ENCODE measurements at places on chromosomes 2 and 18.

GRCh38 chr2:142796588-142796987 lies 80.9 kb upstream of the KYNU start:
- DNase-seq, result no peak

GRCh38 chr2:27843992-27844391 lies 46.2 kb downstream of the RBKS start:
- DNase-seq, result no peak

GRCh38 chr2:113809076-113809736 lies 52.8 kb upstream of the SLC35F5 start:
- no peak for DNase-seq

DNA sequence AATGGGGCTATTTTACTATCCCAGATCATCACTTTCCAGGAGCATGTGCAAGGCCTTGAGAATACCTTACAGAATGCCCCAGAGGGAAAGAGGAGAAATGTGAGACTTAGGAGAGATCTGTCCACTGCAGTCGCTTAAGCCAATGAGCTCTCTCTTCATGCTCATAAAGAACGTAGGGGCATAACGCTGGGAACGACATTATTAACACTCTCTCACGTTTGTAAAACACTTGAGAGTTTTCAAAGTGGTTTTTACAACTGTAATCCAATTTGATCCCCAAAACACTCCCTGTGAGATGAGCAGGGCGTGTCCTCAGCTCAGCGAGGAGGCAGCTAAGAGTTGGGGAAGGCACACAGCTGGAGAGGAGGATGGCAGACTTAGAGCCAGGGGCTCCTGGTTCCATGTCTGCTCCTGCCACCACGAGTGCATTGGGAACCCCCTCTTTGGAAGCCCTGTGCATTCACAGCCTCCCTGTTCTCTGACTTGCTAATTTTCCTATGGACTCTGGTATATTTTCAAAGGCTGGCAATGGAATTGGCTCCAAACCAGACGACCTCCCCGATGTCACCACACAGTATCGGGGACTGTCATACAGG lies 97.4 kb downstream of the PLB1 start:
- DNase-seq, result no peak

- DNase-seq, result no peak
Measured at GRCh38 chr2:157929871-157930667, 53.9 kb upstream of the ACVR1 start.

- peak; percentile 71 for DNase-seq
Measured at GRCh38 chr2:233989221-233989858, 61.2 kb upstream of the SPP2 start.

DNA sequence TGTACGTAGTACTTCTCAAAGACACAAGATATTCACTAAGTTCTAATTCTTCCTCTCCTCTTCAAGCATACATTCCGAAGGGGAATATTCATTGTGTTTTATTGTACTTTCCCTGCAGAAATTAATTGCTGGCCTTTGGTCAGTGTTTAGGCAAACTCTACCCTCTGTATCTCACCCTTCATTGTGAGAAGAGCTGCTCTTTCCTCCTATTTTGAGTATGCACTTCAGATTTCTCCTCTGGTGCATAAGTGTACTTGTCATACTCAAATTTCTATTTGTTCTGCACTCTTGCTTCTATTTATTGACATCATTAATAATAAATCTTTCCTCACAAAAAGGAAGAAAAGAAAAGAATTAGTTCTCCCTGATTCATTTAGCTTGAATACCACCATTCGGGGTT lies 485.4 kb upstream of the SLC8A1 start:
- DNase-seq, result no peak

- no peak for DNase-seq
Measured at GRCh38 chr2:118693287-118693822, 154.1 kb downstream of the EN1 start.

GRCh38 chr2:170143045-170143717 lies 34.8 kb upstream of the MYO3B start:
- no peak for DNase-seq

DNA sequence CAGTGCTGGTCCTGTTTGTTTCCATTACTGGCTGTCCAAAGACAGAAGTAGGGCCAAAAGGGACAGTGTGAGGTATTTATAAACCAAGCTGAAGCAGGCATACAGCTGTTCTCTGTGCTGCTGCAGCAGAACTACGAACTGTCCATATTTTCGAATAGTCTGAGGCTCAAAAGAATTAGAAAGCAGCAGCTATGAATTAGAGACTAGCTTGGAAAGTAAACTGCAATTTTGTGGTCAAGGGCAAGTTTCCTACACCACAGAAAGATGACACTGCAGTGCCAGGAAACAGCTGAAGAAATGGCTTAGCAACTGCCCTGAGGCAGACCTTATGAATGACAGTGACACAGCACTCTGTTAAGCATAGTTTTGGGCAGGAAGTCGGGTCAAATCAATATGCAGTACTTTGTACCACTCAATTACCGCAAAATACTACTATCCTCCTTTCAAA lies 125.3 kb downstream of the TMEM131 start:
- DNase-seq, result no peak

- no peak for DNase-seq
Measured at GRCh38 chr2:170643346-170643745, 71.8 kb upstream of the SP5 start.

- no peak for DNase-seq
Measured at GRCh38 chr2:208492069-208492468, 85.5 kb downstream of the PTH2R start.

GRCh38 chr2:198452327-198452726 lies 647.9 kb downstream of the PLCL1 start:
- DNase-seq, result no peak

DNA sequence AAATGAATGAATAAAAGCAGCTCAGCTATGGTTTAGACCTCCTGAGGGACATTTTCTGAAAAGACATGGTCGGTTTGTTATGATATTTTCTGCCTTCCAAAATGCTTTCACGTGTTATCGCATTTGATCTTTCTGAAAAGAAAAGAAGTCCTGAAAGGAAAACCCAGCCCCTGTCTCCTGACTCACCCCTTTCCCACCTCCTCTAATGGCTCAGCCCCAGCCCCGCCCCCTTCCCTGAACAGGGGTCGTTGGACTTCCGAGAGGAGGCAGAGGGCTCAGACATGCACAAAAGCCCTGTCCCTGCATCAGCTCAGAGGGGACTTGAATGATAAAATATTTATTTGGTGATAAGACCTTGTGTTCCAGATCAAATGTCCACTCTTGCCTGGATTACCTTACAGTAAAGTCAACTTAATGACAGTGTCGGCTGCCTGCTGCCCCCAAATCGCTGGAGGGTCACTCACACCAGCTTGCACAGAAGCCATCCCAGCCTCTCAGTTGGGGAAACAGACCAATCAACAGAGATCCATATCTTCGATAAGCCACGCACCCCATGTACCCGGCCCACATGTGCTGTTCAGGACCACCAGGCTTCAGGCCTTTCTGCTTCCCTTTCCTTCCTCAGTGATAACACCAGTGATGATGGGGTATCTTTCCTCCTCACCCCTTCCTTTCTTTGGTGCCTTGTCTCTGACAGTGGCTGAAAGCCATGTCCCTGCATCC lies 69.6 kb downstream of the CLHC1 start:
- no peak for DNase-seq

GRCh38 chr2:45352506-45352905 lies 258.6 kb downstream of the SRBD1 start:
- no peak for DNase-seq

- DNase-seq, result no peak
Measured at GRCh38 chr2:98692090-98693054, 38.6 kb downstream of the MGAT4A start.

DNA sequence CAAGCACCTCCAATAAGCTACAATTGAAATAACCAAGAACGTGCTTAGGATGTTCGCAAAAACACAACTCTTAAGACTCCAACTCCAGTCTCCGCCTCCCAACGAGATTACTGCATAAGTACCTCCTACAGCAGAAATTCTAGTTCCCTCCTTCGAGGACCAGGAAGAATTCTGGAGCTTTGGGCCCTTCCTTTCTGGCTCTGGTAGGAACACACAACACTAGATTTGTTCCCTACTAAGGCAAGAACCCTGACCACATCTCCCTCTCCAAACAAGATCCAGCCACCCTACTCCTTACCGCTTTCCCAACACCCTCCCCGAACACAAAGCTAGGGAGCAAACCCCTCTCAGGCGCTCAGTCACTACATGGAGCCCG lies 721 bp downstream of the ADAM17 start:
- DNase-seq, result no peak

DNA sequence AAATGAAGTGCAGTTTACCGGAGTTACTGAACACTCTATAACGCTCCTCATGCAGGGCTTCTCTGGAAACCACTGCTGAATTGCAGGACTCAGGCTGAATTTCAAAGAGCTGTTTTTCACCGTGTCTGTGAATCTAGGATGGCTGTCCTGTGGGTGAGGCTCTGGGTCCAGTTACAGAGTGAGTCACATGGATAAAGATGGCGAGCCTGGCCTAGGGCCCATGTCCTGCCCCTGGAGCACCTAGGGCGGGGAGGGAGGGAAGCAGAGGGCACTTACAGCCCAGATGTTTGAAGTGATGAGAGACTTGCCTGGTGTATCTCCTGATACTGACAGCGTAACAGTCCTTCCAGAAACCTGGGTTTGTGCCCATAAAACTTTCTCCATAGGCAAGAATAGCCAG lies 583.0 kb downstream of the IRS1 start:
- no peak for DNase-seq

DNA sequence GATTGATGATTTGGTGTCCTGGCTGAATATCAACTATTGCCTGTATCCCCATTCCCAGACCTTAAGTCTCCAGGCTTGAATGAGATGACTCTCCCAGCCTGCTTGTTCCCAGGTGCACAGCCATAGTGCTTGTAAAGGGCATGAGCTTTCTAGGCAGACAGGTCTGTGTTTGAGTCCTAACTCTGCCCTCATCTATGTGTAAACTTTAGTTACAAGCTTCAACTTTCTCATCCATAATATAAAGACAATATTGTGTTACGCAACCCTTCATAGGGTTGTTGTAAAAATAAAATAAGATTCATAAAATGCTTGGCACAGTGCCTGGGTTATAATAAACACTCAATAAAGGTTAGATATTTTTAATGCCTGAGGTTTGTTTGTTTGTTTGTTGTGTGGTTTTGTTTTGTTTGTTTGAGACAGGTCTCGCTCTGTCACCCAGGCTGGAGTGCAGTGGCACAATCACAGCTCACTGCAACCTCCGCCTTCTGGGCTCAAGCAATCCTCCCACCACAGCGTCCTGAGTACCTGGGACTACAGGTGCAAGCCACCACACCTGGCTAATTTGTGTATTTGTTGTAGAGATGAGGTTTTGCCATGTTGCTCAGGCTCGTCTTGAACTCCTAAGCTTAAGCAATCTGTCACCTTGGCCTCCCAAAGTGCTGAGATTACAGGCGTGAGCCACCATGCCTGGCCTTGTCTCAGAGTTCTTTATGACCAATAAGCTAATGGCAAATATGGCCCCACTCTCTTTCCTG lies 89.4 kb upstream of the MAPRE2 start:
- no peak for DNase-seq

- peak; percentile 17 for DNase-seq
Measured at GRCh38 chr2:165718610-165719210, 75.3 kb downstream of the GALNT3 start.

- DNase-seq, result no peak
Measured at GRCh38 chr2:42052702-42053481, 5.1 kb downstream of the PKDCC start.

GRCh38 chr18:33495278-33495677 lies 54.8 kb upstream of the CCDC178 start:
- DNase-seq, result peak; percentile 62

DNA sequence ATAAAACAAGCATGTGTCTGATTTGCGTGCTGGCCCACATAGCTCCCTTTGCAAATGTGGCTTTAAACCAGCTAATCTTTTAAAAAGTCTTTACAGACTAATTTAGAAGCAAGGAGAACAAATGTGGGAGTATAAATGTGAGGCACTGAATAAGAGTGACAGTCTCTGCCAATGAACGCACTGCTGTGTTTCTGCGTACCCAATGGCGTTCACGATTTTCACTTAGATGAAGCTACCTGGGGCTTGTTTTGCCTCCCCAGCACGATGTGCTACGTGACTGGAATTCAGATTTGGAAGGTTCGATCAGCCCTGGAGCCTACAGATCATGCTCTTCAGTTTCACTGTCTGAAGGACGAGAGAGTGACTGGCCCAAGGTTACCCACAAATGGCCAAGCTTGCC lies 10.8 kb upstream of the CRACDL start:
- no peak for DNase-seq

GRCh38 chr2:222972420-222972819 lies 79.6 kb upstream of the KCNE4 start:
- no peak for DNase-seq

- DNase-seq, result no peak
Measured at GRCh38 chr18:31884020-31884419, 58.9 kb downstream of the TRAPPC8 start.

- DNase-seq, result no peak
Measured at GRCh38 chr2:88554189-88554588, 73.1 kb downstream of the EIF2AK3 start.

DNA sequence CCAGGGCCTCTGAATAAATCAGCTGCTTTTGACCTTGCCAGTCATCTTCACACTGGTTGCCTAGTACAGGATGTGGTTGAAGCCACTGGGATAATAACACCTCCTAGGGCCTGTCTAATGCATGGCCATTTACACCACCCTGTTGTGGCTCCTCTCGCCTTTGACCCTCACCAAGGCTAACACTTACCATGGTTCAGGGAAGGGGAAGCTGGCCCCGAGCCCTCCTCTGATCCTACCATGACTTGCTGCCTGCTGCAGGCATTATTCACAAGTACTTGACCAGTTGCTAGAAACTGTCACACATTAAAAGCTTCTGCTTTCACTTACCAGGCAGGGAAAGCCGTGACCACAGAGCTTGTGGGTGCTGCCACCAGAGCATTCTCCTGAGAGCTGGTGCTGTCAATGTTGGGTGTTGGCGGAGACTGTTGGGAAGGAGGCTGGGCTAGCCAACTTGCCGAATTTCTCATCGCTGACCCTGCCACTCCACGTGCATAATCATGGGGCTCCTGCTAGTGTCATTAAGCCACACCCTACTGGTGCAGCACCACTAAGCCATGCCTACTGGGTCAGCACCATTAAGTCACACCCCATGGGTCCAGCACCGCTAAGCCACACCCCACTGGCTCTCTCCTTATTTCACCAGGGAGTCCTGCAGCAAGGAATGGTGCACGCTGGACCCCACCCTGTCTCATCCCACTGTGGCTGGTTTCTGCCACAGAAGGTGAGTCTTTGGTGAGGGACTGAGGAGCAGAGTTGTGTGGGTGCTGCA lies 47.0 kb upstream of the TTC39C start:
- no peak for DNase-seq

DNA sequence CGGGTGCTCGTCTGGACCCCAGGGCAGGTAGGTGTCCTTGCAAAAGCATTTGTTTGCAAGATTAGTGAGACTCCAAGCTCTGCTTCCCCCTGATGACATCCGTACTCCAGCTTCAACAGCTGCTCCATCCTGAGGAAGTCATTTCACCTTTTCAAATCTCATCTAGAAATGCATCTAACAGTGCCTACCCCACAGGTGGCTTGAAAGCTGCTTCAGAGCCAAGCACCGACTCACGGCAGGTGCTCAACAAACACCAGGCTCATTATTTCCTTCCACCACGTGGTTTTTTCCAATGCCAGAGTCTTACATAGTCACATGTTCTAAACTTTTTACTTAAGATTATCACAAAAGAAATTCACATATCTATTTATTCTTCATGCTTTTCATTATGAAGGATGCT lies 31.9 kb downstream of the CNGA3 start:
- no peak for DNase-seq

GRCh38 chr2:169734169-169734847 lies 676 bp downstream of the KLHL23 start:
- DNase-seq, result peak; percentile 2

GRCh38 chr2:217956586-217957457 lies 46.0 kb downstream of the TNS1 start:
- DNase-seq, result no peak

- DNase-seq, result no peak
Measured at GRCh38 chr2:105660489-105660888, 84.2 kb upstream of the NCK2 start.

All from NCI-H1092 (cell line).